Stimulated activated CD8-positive, alpha-beta memory T cell treated with anti-CD3 and anti-CD28 coated beads, Interleukin-15, amount 100 ng/mL, for 4 hours (primary cell): ENCODE measurements at places on chromosomes 1 and 21.

DNA sequence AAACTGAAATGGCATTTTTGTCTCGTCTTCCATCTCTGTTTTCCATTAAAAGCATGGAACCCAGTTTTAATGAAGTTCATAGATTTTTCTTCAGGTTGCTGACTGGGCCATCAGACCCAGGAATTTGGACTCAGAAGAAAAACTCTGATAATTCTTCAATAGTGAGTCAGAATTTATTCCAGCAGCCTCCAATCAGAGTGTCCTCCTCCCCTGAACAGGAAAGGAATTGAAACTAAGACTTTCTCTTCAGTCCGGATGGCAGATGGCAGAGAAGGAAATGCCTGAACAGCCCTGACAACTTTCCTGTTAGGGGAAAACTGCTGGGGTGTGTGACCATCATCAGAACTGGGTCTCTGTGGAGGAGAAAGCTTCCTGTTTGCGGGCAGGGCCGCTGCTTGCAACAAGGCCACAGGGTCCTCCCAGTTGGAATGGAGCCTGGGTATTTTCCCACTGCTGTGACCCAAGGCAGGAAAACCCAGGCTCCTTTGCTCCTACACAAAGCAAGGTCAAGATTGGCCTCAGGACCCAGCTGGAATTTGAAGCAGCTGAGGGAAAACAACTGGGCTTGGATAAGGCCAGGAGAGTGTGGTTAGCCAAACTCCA, 20.7 kb downstream of the CD34 start:
- DNase-seq, result no peak

DNA sequence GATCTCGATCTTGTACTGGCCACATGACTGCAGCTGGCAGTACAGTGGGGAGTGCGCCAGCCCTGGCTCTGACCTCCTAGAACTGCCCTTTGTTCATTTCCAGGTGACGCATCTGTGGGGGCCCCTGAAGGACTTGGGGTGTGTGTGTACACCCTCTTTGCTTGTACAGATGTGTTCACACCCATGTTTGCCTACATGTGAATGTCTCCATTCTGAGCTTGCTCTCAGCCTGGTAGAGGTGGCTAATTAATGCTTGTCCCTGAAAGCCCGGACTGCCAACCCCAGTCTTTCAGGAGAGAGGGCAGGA, 19.8 kb downstream of the TNFRSF1B start:
- DNase-seq, result no peak

DNA sequence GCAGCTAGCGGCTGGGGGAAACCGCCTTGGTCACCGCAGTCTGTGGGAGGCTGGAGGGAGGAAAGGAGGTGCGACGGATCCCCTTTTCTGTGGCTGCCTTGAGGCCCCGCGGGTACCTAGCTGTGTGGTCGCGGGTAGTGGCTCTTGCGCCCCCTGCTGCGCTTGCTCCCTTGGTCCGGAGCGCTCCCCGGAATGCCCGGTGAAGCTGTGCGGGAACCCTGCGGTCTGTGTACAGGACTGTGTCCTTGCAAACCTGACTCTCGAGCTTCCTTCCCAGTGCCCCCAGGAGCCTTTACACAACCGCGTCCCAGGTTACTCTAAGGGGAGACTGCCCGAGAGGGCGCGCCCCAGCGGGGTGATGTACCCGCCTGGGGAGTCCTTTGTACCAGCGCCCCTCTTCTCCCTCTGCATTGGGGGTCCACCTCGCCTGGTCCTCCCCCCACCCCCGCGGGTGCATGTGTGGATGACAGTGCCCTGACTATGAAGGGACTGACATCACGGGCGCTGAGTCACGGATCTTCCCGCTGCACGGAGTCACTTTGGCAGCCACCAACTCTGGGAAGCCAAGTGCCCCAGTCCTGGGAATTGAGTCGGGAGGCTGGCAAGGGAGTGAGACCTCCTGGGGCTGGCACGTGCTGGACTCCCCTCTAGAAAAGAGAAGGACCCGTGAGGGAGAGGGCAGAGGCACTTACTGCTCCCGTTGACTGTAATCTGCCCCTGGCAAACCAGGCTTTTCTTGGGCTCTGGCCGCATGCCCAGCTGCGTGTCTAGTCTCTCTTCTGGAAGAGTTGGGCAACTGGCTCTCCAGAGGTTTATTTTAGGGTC, 816 bp downstream of the IL6R start:
- DNase-seq, result peak; percentile 59

DNA sequence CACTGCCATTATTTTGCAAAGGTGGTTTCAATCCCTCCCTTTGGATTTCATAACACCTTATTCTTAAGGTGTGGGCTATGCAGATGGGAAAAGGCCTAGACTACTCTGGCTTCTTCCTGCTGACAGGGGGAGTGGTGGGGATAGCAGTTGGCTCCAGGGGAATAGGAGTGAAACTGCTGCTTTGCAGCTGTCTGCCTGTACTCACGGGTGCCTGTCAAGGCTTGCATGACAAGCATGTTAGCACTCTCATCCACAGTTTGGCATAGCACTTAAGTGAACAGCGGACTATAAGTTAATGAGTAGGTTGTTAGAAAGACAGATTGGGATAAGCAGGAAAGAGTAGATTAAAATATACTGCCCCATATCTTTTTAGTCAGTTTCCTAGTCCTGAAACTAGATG, 287.5 kb upstream of the DAB1 start:
- no peak for DNase-seq

- DNase-seq, result no peak
Observed at GRCh38 chr1:156926175-156926574, 5.7 kb downstream of the LRRC71 start.

DNA sequence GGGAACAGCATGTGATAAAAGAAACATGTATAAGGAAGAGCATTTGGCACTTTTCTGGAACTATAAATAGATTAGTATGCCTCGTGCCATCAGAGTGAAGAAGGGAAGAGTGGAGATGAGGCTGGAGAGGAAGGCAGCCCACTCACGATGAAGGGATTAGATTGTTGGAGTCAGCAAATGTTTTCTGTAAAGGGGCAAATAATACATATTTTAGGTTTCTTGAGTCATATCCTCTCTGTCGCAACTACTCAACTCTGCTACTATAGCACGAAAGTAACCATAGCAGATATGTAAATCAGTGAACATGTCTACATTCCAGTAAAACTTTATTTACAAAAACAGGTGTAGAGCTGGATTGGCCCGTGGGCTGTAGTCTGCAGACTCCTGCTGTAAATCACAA, 147.8 kb downstream of the TENT5C start:
- DNase-seq, result no peak

DNA sequence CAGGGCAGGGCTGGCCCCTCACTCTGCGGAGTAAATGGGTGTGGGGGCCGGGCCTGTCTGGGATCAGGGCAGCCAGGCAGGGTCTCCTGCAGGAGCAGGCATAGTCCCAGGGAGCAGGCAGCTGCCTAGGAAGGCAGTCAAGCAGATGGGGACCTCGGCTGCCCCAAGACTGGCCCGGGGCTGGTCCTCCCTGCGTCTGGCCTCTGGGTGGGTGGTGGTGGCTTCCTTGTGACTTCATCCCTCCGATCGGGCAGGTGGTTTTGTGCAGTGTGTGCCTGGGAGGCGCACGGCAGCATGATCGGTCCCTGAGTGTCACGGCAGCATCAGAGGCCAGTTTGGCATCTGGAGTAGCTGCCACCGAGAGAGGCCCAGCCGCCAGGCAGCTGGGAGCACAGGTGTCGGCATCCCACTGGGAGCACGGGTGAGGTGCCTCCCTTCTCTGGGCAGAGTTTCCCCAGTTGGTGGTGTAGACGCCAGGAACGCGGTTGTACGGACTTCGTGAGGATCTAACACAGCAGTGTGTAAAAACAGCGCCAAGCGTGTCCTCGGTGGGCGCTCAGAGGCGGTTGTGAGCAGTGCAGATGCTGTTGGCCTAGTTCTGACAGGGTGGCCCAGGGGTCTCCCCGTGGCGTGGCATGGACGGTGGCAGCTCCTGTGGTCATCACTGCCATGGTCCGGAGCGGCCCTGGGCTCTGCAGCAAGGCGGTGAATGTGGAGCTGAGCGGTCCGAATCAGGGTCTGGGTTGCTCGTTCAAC, 45.9 kb downstream of the PRKCZ start:
- no peak for DNase-seq

GRCh38 chr1:111577814-111578213, 41.8 kb upstream of the RAP1A start:
- no peak for DNase-seq

DNA sequence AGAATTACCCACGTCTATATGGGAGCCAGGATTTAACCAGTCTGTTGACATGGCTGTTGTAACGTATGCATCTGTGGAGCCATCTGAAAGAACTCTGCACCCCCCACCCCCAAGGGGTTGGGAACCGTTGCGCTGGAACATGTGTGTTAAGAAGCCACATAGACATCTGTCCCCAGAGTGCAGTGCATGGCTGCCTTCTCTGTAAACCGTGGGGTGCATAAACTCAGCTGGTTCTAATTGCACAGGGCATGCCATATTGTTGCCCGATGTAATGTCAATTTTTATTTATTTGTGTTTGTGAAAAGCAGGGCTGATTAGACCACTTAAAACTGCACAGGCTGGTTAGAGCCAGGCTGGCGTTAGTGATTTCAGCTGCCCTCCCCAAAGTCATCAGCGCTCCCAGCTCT, 70.1 kb upstream of the ROR1 start:
- DNase-seq, result no peak

DNA sequence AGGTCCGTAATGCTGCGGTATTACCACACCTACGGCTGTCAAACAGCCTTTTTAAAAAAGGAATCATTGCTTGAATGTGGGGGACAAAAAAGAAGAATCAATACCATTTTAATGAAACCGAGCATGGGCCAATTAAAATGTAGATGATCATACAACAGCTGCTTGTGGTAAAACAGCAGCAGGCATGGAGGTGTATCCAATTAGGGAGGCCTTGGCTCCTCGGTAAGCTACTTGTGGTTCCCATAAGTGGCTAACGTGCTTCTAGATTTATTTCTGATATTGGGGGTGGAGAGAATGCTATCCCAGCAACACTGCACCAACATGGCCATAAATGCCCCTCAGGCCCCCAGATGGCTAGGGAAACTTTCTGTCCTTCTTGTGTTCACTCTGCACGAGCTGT, 1.8 kb downstream of the PTPN14 start:
- no peak for DNase-seq

DNA sequence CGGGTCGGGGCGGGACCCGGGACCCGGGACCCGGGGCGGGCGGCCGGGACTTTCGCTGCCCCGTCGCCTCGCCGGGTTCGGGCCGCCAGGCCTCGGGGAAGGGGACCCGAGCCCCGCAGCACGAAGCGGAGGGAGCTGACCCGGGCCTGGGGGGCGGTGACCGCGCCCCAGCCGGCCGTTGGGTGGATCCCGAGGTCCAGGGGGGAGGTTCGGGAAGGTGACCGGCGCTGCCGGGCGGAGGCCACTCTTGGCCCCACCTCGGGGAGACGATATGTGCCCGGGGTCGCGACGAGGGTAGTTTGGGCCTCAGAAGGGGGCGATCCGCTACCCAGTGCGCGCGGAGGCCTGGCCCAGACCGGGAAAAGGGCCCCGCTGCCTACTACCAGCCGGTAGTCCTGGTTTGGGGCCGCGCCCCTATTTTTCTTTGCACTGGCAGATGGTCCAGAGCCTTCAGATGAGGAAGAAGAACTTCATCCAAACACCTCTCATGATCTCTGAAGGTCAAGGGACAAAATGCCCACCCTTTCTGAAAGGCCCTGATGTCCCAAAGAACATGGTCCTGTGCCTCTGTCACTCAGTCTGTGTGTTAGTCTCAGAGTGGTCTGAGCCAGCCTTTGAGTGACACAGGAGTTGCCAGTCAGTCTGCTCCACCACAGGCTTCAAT, 766 bp downstream of the AGO4 start:
- no peak for DNase-seq

- DNase-seq, result no peak
Observed at GRCh38 chr1:67749844-67750690, 65.1 kb downstream of the GADD45A start.

DNA sequence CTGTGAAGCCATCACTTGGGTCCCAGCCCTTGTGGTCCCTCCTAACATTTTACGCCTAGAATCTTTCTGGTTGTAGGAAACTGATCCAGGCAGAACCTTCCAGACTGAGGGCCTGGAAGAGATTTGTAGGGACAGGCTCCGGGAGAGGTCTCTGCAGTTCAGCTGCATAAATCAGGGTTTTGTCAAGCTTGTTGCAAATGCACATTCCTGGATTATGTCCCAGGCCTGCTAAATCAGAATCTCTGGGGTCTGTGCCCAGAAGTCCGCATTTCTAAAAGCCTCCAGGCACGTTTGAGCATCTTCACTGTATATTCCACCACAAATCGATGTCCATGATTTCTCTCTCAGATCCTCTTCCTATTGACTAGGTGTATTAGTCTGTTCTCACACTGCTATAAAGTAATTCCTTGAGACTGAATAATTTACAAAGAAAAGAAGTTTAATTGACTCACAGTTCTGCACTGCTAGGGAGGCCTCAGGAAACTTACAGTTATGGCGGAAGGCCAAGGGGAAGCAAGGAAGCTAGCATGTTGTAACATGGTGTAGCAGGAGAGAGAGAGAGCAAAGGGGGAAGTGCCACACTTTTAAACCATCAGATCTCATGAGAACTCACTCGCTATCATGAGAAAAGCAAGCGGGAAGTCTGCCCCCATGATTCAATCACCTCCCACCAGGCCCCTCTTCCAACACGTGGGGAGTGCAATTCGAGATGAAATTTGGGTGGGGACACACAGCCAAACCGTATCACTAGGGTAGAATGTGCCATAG, 1.2 kb upstream of the FHAD1 start:
- no peak for DNase-seq

DNA sequence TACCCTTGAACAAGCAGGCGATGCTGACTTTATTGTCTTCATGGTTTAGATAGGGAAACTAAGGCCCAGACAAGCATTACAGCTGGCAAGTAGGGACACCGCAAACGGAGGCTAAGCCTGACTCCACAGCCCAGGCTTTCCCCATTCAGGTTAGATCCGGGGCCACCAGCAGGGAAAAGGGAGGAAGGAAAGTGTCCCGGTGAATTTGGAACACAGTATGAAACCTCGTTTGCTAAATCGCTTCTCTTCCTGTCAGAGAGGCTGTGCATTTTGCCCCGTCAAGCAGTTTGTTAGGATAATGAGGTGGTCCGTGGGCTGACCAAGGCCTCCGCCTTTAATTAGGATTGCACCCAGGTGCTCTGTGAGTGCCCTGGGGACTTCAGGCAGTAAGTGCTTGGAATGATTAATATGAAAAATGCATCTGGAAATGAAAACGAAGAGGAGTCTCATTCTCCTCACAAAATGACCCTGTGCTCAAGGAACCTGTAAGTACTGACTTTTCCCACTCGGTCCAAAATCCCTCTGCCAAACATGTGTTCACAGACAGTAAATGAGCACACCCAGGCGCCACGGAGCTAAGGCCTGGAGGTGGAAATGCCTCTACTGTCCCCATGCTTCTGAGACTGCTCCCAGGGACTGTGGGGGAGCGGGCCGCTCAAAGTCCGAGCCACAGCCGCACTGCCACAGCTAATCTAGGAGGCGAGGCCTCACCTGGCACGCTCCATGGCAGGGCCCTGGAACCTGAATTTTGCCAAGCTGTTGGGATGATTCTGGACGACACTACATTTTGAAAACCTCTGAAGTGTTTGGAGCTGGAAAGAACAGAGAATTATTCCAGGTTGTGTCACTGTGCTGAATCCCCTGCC, 234.1 kb downstream of the SDCCAG8 start:
- DNase-seq, result no peak

DNA sequence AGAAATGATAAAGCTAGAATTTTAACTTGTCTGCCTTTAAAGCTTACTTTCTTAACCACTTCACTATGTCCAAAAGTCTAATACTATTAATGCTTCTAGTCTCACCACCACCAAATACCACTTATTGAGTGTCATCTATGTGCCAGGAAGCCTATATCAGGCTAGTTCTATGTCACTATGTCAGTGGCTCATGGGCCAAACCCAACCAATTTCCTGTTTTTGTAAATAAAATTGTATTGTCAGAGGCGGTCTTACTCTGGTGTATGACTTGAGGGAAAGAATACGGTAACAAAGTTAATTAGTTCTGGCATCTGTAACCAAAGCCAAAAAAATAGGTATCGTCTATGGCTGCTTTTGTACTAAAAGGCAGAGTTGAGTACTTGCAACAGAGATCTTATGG, 14.8 kb downstream of the F5 start:
- DNase-seq, result no peak
